NCI-H524 treated with DMSO at 0.1 percent for 48 hours (cell line): ENCODE measurements at places on chromosomes 6 and 20.

- no peak for DNase-seq
Measured at GRCh38 chr6:34235307-34236130, 1.2 kb upstream of the HMGA1 start.

DNA sequence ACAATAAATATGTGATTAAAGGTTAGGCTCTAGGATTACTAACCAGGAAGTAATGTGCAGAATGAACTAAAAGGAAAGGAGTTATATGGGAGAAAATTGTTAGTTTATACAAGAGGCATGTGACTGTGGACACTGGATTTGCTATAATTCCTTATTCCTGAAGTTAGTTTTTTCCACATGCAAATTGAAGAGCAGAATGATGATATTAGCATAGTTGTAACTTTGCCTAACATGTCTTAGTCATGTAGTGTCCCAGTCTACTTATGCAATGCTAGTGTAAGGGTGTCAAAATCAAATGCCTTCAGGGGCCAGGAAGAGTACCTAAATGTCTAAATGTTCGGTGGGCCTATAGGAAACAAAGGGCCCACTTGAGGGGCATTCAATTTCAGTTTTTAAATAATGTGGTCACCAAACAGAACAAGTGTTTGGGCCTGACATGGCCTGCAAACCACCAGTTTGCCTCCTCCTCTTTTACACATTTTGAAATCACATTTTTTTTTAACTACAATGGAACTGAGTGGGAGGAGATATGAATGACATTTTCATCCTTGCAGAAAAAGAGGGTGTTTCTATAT, 28.0 kb upstream of the CEP85L start:
- no peak for DNase-seq

- no peak for DNase-seq
Measured at GRCh38 chr6:144075187-144075586, 20.2 kb downstream of the SF3B5 start.

GRCh38 chr6:145960918-145961589, 3.1 kb downstream of the SHPRH start:
- DNase-seq = no peak

GRCh38 chr6:105619971-105620741, 217.3 kb upstream of the PREP start:
- no peak for DNase-seq

GRCh38 chr20:34942301-34942700, 13.3 kb downstream of the GSS start:
- no peak for DNase-seq

- no peak for DNase-seq
Measured at GRCh38 chr20:23021951-23022350, 13.2 kb upstream of the SSTR4 start.

- DNase-seq = no peak
Measured at GRCh38 chr20:53677447-53678314, 84.0 kb upstream of the ZNF217 start.

GRCh38 chr6:138655828-138656227, 117.7 kb upstream of the CCDC28A start:
- no peak for DNase-seq

GRCh38 chr20:59063358-59064213, 21.0 kb upstream of the PRELID3B start:
- no peak for DNase-seq

DNA sequence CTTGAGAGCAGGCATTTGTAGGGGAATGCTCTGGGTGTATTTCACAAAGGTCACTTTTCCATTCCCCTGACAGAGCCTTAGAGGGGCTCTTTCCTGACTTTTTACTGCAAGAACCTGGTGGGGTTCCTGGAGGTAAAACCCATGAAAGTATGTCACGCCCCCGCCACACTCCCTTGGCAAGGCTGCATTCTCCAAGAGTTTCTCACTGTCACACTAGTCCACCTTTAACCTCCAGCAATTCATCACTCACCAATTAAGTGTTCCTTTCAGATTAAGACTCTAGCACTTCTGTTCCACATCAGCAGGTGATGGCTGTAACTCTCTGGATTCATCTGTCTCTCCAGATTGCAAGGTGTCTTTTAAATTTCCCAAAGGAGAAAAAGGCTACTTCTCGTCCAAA, 32.7 kb upstream of the NKX2-4 start:
- DNase-seq = no peak

DNA sequence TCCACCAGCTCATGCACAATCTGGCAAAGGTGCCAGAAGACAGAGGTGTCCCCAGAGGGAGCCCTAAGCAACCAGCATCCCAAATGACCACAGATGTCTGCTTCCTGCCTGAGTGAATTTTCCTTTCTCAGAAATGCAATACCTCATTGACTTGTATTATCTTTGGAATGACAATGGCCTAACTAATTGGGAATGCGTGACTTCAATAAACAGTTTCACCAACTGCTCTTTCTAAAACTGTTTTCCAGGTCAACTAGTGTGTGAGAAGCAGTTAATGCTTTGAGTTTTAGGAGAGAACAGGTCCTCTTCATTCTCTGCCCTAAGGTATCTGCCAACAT, 108.9 kb upstream of the SNX9 start:
- DNase-seq = no peak

DNA sequence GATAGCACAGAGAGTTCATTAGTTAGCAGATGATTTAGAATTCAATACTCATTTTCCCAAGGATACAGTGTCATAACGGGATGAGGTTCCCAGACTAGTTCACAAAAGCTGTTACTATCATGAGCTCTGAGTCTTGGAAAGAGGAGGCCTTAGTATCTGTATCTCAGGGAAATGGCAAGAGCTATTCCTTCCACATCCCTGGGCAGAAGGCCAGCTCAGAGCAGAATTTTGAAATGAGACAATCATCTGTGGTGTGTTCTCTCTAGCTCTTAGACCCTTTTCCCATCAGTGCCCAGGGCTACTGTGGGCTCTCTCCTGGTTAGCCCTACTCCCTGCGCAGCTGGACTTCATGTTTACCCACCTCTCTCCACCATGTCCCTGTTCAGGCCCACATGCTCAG, 64.5 kb downstream of the JAG1 start:
- DNase-seq = no peak

DNA sequence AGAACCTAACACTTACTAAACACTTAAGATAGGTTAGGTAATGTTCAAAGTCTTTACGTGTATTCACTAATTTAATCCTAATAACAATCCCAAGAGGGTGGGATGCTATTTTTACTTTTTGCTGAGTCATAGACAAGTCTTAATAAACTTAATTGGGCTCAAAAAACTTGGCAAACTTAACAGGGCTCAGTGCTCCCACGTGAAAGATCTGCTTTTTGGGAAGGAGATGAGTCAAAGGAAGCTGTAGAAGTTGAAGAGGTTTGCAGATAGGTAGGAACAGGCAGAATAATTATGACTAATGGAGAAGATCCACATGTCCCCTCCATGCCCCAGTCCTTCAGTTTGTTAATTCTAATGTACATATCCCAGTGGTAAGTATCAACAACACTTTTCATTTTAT, 44.5 kb upstream of the STMND1 start:
- DNase-seq = no peak

- DNase-seq = no peak
Measured at GRCh38 chr6:121994919-121995318, 404.5 kb upstream of the HSF2 start.

DNA sequence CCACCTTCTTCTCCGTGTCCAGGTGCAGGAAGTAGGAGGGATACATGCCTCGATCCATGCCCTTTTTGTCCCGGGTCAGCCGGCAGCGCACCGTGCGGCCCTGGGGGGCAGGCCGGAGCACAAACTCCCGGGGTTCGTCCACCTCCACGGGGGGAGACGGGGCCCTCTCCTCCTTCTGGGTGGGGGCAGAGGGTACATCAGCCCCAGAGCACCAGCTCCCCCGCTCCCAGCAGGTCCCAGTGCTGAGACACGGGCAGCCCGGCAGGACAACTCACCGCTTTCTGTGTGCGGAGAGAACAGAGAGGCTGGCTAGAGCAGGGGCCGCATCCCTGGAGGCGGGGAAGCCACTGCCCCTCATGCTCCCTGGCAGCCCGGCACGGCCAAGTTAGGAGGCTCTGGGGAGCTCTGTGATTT, 6.7 kb downstream of the TULP1 start:
- no peak for DNase-seq

GRCh38 chr6:17415321-17415720, 21.9 kb downstream of the CAP2 start:
- DNase-seq = no peak

DNA sequence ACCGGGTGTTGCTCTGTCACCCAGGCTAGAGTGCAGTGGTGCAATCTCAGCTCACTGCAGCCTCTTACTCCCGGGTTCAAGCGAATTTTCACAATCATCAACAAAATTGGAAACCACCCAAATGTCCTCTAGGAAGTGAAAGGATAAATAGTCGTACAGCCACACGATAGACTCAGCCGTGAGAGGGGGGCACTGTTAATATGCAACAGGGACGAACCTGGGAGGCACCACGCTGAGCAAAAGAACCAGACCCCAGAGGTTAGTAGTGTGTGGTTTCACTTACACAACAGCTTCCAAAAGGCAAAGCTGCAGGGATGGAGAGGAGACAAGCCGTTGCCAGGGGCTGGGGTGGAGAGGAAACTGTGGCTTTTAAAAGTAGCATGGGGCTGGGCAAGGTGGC, 30.1 kb upstream of the NTSR1 start:
- DNase-seq = no peak

DNA sequence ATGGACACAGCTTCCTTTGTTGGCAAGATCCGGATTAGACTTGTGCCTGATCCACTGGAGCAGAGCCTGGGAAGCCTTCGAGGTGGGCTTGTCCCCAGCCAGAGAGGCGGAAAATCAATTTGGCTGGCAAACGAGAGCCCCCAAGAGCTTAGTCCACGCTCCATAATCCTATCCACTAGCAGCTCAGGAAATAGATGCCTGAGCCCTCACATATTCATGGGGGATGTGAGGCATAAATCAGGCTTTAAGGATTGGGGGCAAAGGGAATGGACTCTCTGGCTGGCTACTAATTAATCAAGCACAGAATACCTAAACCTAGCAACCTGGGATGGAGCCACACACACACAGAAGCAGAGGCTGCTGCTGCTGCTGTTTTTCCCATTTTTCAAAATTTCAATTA, 137.9 kb downstream of the PKHD1 start:
- no peak for DNase-seq

DNA sequence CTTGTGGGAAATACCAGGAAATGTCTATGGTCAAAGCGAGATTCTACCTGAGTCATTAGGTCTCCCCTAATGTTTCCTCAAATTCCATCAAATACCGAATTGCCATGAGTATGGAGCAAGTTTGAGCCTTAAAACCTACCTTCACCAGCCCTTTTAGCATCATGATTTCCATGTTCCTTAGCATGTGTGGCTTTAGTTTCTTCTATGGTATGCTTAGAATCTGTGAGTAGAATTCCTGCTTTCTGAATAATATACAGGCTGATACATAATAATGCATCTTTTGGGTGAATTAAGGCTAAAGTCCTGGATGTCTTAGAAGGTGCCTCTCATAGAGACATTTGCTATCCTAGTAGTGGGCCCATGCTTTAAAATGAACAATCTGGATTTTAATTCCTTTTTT, 32.0 kb downstream of the TSPYL4 start:
- DNase-seq = no peak

DNA sequence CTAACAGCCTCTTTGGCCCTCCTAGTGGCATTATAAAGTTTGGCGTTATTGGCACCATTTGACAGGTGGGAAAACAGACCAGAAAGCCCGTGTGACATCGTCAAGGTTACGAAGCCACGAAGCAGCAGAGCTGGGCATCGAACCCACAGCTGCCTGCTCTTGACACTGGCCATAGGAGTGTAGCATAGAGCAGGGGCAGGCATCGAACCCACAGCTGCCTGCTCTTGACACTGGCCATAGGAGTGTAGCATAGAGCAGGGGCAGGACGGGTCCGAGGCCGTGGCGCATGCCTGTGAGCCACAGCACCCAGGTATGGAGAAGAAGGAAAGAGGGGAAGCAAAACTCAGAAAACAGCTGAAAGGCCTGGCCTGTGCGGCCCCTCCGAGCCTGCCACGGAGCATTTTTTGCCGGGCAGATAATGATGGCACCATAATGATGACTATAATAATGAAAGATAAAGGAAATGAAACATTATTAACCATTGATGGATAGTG, 33.1 kb downstream of the CDH4 start:
- DNase-seq = no peak

- DNase-seq = peak; percentile 13
Measured at GRCh38 chr20:59835448-59836395, 97.7 kb downstream of the SYCP2 start.

DNA sequence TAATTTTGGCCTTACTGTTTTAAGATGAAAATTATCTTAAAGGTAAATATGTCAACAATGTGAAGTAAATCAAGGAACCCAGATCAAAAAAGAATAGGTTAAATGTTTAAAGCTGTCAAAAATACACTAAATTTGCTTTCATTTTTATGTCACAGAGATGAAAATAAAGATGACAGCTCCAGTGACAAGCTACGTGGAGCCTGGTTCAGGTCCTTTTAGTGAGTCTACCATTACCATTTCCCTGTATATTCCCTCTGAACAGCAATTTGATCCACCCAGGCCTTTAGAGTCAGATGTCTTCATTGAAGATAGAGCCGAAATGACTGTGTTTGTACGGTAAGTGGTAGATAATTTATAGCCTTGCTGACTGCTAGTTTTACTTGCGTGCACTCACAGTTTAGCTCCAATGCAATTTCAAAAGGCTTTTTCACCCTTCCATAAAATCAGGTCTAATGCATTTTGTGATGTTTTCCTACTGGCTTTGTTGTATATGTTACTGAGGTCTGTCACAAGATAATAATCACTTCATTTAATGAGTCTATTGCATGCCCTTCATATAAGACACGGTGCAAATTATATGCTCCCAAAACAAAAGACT, 1.9 kb downstream of the HEBP2 start:
- DNase-seq = no peak

DNA sequence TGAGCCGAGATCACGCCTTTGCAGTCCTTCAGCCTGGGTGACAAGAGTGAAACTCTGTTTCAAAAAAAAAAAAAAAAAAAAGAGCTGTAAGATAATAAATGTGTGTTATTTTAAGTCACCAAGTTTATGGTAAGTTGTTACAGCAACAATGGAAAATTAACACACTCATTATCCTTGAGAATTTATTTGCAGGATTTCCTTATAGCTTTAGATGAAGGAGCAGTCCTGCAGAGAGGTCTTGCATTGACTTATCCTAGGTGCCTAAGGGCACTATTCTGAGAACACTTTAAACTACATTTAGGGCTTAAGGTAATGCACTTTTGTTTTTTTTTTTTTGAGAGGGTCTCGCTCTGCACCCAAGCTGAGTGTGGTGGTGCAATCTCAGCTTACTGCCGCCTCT, 13.8 kb upstream of the SCAF8 start:
- no peak for DNase-seq

DNA sequence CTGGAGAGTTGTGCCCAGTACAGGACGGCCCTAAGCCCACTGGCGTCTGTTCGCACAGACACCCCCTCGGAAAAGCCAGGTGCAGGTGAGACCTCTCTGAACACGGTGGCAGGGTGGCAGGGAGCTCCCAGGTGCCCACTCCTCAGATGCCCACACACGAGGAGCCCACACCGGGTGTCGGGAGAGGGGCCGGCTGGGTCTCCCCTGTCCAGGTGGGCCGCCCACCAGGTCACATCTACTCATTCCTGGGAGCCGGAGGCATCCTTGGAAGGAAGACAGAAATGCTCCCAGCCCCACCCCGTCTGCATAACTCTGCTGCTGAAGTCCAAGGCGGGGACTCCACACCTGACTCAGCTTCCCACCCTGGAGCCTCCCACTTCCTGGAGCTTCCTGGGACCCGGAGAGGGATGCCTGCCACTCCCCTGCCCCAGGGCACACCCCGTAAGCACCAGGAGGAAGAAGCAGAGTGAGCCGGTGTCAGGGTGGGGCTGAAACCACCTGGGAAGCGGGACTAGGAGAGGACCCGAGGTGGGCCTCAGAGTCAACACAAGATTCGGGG, 2.5 kb downstream of the SRMS start:
- no peak for DNase-seq
